CD8-positive, alpha-beta memory T cell (primary cell): ENCODE measurements at places on chromosomes 7 and 10.

- H3K4me3 ChIP-seq, result no peak overlapping the region
- no peaks in the 10 kb centered on the region for H3K27me3 ChIP-seq
- DNase-seq, result no peak
- no peaks in the 10 kb centered on the region for H3K36me3 ChIP-seq
- no peaks in the 10 kb centered on the region for H3K4me1 ChIP-seq
Measured at GRCh38 chr7:94414481-94414880, 19.8 kb downstream of the COL1A2 start.

GRCh38 chr7:158458096-158458495, 129.5 kb downstream of the PTPRN2 start:
- H3K36me3 ChIP-seq, result no peaks in the 10 kb centered on the region
- peak; percentile 12 for DNase-seq
- no peaks in the 10 kb centered on the region for H3K27me3 ChIP-seq
- H3K4me1 ChIP-seq, result no peaks in the 10 kb centered on the region
- no peak overlapping the region for H3K4me3 ChIP-seq

DNA sequence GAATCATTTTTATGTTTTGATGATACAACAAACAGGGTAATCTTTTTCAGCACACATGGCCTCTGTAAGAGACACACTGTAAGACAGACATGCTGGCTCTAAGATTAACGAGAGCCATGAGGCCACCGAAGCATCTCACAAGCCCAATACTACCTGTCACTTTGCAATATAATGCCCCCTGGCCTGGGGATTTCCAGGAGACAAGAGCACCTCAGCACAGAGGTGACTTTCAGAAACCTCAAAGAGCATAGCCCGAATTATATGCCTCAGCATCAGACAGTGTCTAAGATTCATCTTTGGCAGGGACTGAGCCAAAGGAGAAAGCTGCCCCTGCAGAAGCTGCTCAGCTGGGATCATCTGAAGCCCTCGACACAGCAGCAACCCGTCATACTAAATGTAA, 44.2 kb upstream of the TMEM213 start:
- H3K36me3 ChIP-seq, result no peaks in the 10 kb centered on the region
- H3K27ac ChIP-seq, result no peak overlapping the region
- no peak for DNase-seq
- H3K4me1 ChIP-seq, result peaks cover 24% of the 10 kb centered on the region
- H3K27me3 ChIP-seq, result no peaks in the 10 kb centered on the region
- H3K4me3 ChIP-seq, result no peak overlapping the region

DNA sequence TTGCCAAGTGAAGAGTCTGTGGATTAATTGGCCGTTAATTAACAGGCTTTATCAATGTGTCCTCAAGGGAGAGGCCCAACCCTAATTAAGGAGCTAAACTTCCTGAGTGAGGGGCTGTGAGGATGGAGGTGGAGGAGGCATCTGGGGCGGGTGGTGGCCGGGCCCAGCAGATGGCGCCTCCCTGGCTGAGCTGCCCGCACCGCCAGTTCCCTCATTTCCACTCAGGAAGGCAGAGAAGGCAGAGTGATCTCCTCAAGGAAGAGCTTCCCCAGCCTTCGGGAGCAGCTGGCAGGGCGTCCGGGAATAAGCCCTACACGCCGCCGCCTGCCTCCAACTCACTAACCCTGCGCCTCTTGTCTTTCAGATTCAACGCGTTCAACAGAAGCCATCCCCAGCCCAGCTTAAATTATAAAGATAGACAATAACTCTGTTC, 112.2 kb downstream of the CYTH3 start:
- no peak overlapping the region for H3K27ac ChIP-seq
- H3K27me3 ChIP-seq, result no peaks in the 10 kb centered on the region

DNA sequence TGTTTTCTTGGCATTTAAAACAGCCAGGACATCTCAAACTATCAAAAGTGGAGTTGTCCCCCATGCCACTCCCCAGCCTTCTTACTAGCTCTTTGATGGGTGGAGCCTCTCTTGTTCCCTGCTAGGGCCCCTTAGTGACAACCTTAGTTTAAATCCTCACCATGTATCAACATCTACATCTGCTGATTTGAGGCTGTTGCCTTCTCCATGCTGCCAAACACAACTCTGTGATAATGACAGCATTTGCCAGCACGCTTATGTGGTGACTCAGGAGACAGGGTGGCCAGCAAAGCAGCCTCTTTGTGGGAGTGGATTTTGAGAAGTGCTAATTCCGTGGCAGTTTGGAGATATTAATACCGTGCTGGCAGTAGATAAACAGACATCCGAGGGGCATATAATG, 145.4 kb downstream of the LRRC4 start:
- no peak for DNase-seq
- H3K27me3 ChIP-seq, result no peaks in the 10 kb centered on the region
- H3K27ac ChIP-seq, result no peak overlapping the region
- H3K4me1 ChIP-seq, result no peaks in the 10 kb centered on the region

DNA sequence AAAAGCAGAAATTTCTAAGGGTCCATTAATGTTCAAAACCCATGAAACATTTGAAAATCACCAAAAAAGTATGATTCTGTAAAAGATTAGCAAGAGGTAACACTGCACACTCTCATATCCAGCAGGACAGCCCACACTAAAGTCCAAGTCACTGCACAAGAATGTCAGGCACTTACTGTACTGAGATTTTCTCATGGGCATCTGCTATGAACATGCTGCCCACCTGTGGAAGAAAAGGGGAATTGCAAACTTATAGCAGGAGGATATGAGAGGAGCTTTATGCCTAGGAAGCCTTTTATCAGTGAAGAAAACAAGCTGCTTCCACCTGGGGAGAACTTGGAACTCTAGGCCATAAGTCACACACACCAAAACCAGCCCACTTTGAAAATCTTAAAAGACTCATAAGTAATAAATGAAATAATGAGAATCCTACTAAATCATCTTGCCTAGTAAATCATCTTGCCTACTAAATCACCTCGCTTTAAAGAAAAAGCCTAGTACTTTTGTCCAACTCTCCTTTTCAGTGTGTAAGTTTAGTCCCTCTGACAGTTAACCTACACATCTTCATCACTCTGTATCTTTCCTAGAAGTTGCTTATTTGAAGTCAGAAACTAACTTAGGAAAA, 46.1 kb downstream of the ARMH3 start:
- peak; percentile 50 for DNase-seq
- H3K27ac ChIP-seq, result no peak overlapping the region
- peaks cover 16% of the 10 kb centered on the region for H3K36me3 ChIP-seq
- no peaks in the 10 kb centered on the region for H3K27me3 ChIP-seq
- H3K4me1 ChIP-seq, result no peaks in the 10 kb centered on the region

GRCh38 chr10:111127081-111127848, 50.4 kb downstream of the ADRA2A start:
- no peak for DNase-seq
- no peak overlapping the region for H3K27ac ChIP-seq
- H3K36me3 ChIP-seq, result no peaks in the 10 kb centered on the region

GRCh38 chr10:58239561-58240169, 28.0 kb downstream of the IPMK start:
- H3K27me3 ChIP-seq, result no peaks in the 10 kb centered on the region
- peaks cover 4% of the 10 kb centered on the region for H3K4me1 ChIP-seq
- H3K4me3 ChIP-seq, result no peak overlapping the region
- H3K27ac ChIP-seq, result no peak overlapping the region

GRCh38 chr10:119640875-119641526, 10.2 kb upstream of the BAG3 start:
- H3K4me3 ChIP-seq, result no peak overlapping the region
- H3K4me1 ChIP-seq, result peaks cover 22% of the 10 kb centered on the region
- H3K27me3 ChIP-seq, result no peaks in the 10 kb centered on the region
- DNase-seq, result no peak
- H3K36me3 ChIP-seq, result no peaks in the 10 kb centered on the region
- H3K27ac ChIP-seq, result no peak overlapping the region

- no peaks in the 10 kb centered on the region for H3K36me3 ChIP-seq
- peaks cover 19% of the 10 kb centered on the region for H3K4me1 ChIP-seq
- H3K4me3 ChIP-seq, result no peak overlapping the region
- no peaks in the 10 kb centered on the region for H3K27me3 ChIP-seq
Measured at GRCh38 chr10:119786117-119786769, 60.4 kb downstream of the INPP5F start.

- no peaks in the 10 kb centered on the region for H3K4me1 ChIP-seq
- no peaks in the 10 kb centered on the region for H3K27me3 ChIP-seq
- no peak overlapping the region for H3K27ac ChIP-seq
- no peaks in the 10 kb centered on the region for H3K36me3 ChIP-seq
- no peak for DNase-seq
Measured at GRCh38 chr10:128922172-128922571, 544.9 kb upstream of the MGMT start.

GRCh38 chr10:85420501-85421191, 945.9 kb downstream of the GRID1 start:
- no peak for DNase-seq
- H3K4me1 ChIP-seq, result no peaks in the 10 kb centered on the region
- no peak overlapping the region for H3K27ac ChIP-seq
- no peak overlapping the region for H3K4me3 ChIP-seq

GRCh38 chr10:124618470-124619073, 125.6 kb downstream of the FAM53B start:
- H3K36me3 ChIP-seq, result no peaks in the 10 kb centered on the region
- no peak for DNase-seq
- H3K27me3 ChIP-seq, result no peaks in the 10 kb centered on the region

- no peaks in the 10 kb centered on the region for H3K36me3 ChIP-seq
- H3K27ac ChIP-seq, result no peak overlapping the region
- DNase-seq, result no peak
- no peaks in the 10 kb centered on the region for H3K4me1 ChIP-seq
- H3K27me3 ChIP-seq, result no peaks in the 10 kb centered on the region
Measured at GRCh38 chr7:68697796-68698280, 900.4 kb upstream of the AUTS2 start.

DNA sequence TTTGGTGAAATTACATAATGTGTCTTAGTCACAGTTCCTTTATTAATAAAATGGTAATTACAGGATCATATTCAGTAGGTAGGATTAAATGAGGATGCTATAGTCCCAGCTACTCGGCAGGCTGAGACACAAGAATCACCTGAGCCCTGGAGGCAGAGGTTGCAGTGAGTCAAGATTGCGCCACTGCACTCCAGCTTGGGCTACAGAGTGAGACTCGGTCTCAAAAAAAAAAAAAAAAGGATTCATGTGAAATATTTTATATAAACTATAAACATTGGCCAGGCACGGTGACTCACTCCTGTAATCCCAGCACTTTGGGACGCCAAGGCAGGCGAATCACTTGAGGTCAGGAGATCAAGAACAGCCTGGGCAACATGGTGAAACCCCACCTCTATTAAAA, 197.9 kb downstream of the IMMP2L start:
- H3K36me3 ChIP-seq, result no peaks in the 10 kb centered on the region
- no peak overlapping the region for H3K4me3 ChIP-seq
- H3K27me3 ChIP-seq, result no peaks in the 10 kb centered on the region
- H3K27ac ChIP-seq, result no peak overlapping the region
- DNase-seq, result no peak

- no peaks in the 10 kb centered on the region for H3K4me1 ChIP-seq
- no peak overlapping the region for H3K4me3 ChIP-seq
- no peaks in the 10 kb centered on the region for H3K27me3 ChIP-seq
- no peaks in the 10 kb centered on the region for H3K36me3 ChIP-seq
Measured at GRCh38 chr7:127678947-127679346, 27.0 kb downstream of the SND1 start.

DNA sequence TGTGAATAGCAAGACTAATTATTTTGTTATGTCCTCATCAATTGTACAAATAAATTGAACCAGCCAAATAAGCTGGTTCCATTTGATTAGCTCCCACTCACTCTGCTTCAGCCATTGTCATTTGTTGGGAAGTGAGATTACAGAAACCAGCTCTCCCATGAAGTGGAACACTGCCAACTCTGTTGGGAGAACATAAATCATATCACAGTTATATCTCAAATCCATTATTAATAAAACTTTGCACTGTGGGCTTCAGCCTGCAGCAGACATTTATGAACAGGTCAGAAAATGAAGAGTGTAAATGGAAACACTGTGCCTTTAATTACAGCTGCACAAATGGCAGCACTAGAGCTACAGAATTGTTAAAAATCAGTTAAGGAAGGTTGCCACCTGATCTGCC, 46.7 kb upstream of the TEX47 start:
- H3K36me3 ChIP-seq, result no peaks in the 10 kb centered on the region
- H3K27ac ChIP-seq, result no peak overlapping the region
- no peaks in the 10 kb centered on the region for H3K4me1 ChIP-seq
- no peaks in the 10 kb centered on the region for H3K27me3 ChIP-seq

DNA sequence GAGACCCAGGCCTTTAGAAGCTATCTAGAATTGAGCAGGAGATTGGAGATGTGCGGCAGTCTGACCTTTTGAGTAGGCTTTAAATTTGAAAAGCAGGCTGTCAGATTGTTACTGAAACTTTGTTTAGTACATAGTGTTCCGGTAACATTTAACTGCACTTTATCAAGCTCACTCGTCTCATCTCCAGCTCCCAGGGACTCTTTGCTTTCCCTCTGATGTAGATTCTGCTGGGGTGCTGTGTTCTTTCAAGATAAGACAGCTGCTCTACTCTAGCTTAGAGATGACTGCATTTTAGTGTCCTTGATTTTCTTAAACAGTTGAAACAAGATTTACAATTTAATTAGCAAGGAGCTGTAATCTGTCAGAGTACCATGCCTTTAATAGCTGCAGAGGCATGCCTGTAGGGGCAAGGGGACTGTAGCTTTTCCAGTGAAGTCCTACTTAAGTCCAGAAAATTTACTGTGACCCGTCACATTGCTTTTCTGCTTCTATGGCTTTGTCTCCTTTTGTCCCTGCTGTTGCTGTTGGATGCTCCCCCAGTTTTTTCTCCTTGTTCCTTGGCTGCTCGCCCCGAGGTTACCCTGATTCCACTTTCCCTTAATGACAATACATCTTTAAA, 56.4 kb upstream of the MTPN start:
- no peaks in the 10 kb centered on the region for H3K4me1 ChIP-seq
- H3K36me3 ChIP-seq, result no peaks in the 10 kb centered on the region
- no peak for DNase-seq
- H3K4me3 ChIP-seq, result no peak overlapping the region

DNA sequence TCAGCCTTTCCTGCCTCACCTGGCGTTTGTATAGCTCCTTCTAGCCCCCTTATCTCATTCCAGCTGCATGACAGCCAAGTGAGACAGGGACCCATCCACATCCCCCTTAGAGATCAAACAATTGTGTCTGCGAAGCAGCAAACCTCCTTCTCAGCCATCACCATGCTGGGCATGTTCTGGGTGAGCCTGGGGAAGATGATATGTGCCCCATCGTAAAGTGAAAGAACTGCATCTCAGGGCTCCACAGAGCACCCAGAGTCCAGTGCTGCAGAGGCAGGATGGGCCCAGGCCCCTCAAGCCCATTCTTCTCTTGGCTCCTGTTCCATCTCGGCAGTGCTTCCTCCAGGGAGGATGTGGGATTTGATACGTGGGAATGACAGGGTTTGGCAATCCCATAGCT, 43.2 kb downstream of the FIGNL1 start:
- H3K4me3 ChIP-seq, result no peak overlapping the region
- no peak overlapping the region for H3K27ac ChIP-seq
- no peak for DNase-seq
- H3K36me3 ChIP-seq, result peaks cover 27% of the 10 kb centered on the region
- no peaks in the 10 kb centered on the region for H3K27me3 ChIP-seq
